ENCODE measurements at places on chromosomes 13 and 19.

GRCh38 chr19:21322528-21322927, 6.7 kb downstream of the ZNF708 start:
- DNase-seq = no peak

GRCh38 chr13:80939581-80939980, 598.7 kb upstream of the SPRY2 start:
- no peak for DNase-seq

DNA sequence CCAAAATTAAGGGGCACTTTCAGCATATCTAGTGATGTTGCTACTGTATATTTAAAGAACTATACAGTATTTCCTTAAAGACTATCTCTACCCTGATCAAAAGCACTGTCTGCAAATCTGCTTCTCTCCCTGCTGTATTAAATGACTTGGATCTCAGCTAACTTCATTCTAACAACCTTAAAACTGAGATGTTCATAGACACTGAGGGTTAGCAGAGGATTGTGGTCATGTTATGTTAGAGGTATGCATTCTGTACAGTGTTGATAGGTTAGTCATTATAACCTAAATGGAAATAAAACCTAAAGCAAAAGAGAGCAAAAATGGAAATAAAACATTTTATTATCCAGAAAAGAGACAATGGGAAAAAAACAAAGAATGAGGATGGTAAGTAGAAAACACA, 9.9 kb downstream of the GPR183 start:
- DNase-seq = no peak

DNA sequence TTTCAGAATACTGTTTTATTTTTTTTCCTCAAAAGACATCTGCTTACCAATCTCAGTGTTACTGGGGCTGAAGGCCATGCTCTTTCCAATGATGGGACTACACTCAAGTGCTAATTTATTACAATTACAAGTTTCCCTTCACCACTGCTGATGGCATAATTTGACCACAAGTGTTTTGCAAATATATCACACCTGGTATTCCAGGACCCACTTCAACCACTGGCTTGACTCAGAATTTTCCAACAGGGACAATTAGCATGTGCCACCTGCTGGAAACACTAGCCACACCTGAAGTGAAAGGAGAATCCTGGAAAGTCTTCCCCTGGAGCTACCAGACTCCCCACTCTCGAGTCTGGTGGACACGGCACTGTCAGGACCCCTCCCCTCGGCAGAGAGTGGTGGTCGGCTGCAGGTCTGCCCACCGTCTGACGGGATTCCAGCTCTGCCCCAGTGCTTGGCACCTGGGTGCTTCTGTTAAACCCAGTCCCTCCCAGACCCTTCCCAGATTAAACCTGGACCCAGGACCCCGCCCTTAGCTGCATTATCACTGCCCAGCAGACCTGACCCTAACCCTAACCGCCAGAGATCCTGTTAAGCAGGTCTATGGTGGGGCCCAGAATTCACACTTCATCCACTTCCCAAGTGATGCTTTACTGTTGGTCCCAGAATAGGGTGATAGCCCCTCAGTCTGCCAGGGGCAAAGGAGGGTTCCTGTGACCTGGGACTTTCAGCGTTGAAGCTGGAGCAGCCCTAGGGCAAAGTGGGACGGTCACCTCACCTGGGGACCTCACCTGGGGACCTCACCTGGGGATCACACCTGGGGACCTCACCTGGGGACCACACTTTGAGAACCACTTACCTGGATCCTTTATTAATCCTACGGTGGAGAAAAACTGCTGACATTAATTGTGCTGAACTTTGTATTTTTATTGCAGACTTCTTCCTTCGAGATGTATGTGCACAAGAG, 17.6 kb upstream of the RASA3 start:
- DNase-seq = no peak

DNA sequence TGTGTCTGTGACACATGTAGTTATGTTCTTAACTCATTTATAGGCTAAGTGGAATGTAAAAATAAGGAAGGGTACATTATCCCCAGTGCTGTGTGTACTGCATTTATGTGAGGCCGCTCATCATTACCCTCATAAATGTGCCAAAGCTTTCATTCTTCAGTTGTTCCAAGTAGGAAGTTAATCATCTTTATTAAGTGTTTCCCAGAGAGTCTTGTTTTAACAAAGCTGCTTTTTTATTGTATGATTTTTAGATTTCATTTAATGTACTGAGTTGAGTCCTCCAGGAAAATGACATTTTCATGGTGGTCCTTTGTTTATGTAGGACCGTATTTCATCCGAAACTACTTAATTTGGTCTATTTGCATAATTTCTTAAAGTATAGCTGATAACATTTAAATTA, 379.8 kb downstream of the DLEU7 start:
- no peak for DNase-seq

GRCh38 chr19:38290631-38291147, 13.4 kb upstream of the C19orf33 start:
- no peak for DNase-seq

DNA sequence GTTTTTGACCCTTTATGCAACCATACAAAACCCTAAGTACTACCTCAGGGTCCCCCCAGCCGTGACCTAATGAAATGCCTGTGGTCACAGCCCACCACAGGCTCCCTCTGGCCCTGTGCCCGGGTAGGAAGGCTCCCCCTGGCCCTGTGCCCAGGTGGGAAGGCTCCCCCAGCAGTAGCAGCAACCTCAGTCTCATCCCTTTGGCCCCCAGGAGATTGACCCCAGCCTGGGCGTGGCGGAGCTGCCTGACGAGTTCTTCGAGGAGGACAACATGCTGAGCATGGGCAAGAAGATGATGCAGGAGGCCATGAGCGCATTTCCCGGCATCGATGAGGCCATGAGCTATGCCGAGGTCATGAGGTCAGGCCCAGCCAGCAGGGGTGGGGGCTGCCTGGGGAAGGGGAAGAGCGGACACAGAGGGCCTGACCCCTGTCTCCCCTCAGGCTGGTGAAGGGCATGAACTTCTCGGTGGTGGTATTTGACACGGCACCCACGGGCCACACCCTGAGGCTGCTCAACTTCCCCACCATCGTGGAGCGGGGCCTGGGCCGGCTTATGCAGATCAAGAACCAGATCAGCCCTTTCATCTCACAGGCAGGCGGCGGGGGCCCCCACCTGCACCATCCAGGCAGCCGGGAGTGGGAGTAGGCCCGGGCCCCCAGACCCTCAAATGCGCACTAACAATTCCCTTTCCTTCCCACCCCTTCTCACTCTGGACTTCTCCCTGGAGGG, 6.3 kb upstream of the BEST2 start:
- no peak for DNase-seq

DNA sequence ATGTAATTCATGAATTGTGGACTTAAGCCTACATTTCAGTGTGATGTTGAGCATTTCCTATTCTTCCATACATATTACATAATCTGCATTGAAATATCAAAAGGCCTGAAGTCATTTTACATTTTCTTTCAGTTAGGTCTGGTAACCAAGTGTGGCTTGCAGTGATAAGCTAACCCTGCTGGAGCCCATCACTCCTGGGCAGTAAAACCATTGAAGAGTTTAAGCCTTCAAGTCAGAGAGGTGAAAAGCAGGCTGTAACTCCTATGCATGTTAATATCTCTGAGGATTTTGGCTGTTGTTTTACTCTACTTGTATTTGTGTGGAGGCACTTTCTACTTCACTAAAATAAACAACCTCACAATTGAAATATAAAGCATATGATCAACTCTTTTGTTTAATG, 248.8 kb downstream of the SLITRK5 start:
- DNase-seq = no peak

DNA sequence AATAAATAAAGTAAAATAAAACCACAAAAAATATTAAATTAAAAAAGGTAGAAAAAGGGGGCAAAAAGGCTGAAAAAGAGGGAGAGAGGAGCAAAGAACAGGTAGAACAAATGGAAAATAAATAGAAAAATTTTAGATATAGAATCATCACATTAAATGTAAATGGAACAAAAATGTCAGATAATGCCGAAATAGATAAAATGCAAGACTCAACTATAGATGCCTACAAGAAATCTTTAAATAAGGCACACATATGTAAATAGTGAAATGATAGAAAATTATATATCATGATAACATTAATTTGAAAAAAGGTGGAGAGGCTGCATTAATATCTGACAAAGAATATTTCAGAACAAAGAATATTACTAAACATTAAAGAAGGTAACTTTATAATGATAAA, 477.1 kb upstream of the SPRY2 start:
- DNase-seq = no peak

GRCh38 chr13:58587183-58587582, 955.6 kb downstream of the PCDH17 start:
- no peak for DNase-seq

DNA sequence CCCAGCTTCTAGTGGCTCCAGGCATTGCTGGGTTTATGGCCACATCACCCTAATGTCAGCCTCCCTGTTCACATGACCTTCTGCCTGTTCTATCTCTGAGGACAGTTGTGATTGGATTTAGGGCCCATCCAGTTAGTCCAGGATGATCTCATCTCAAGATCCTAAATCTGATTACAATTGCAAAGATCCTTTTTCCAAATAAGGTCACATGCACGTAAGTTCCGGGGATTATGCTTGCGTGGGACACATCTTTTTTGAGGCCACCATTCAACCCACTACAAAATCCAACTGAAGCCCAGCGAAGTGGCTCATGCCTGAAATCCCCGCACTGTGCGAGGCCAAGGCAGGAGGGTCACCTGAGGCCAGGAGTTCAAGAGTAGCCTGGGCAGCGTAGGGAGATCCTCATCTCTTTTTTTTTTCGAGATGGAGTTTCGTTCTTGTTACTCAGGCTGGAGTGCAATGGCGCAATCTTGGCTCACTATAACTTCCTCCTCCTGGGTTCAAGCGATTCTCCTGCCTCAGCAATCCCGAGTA, 12.3 kb downstream of the PLD3 start:
- no peak for DNase-seq

GRCh38 chr13:104937881-104938280, 1597.6 kb downstream of the EFNB2 start:
- no peak for DNase-seq

DNA sequence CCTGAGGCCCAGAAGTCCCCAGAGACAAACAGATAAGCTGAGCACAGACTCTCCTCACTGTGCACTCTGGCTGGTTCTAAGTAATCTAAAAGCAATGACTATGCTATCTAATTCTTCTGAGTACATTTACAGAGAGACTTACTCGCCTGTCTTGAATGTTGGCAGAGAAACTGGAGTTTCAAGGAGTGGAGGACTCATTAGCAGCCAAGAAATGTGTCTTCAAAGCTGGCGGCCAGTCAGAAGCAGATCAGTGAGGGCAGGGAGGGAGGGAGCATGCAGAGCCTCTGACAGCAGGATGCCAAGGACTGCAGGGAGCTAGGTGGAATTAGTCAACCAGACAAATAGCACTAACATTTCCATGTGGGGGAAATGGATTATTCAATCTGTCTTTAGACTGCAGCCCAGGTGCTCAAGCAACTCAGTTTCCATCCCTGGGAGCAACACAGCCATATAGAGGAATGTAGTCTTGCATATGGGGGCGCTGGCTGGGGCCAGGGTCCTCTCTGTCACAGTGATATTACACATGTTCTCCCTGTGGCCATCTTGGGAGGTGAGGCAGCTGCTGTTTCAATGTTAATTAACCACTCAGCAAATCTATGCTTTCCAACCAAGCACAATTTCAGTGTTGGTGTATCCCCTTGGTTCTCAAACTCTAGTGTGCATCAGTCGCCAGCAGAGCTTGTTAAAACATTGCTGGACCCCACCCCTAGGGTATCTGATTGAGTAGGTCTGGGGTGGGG, 97.9 kb downstream of the CCNA1 start:
- DNase-seq = no peak

DNA sequence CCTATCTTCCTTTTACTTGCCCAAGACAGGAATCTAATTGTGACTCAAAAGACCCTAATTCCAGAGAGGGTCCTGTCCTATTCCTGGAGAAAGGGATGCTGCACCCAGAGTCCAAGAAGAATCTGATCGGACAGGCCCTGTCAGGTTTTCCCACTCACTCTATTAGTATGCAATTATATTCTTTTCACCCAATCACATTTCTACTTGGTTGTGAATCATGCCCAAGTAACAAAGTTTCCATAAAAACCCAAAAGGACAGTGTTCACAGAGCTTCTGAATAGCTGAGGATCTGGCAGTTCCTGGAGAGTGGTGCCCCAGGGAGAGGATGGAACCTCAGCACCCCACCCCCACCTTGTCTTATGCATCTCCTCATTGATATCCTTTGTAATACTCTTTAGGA, 135.3 kb upstream of the SLITRK5 start:
- no peak for DNase-seq

DNA sequence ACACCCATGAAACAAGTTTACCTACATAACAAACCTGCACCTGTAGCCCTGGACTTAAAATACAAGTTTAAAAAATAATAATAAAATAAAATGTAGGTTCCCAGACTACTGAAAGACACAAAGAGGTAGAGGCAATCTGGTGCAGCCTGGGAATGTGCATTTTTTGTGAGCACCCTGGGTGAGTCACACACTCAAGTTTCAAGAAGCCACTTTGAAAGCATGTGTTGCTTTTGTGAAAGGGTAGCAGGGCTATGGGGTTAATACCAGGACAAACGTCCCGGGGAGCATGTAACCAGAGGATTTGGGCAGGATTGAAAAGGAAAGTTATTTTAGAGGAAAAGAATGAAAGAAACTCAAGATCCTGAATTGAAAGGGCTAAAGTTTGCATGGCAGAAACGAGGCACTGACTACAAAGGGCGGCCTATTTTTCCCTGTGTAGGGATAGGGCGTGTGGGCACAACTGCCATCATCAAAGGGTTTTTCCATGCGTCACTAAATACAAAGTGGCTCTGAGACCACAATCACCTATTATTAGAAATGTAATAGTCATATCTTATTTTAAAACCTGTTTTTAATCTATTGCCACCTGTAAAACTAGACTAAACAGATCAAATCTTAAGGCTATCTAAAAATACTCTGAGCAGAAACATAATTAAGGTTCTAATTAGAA, 314.9 kb downstream of the COG6 start:
- no peak for DNase-seq

Measured in hematopoietic multipotent progenitor cell treated with erythropoietin and hydrocortisone succinate and interleukin-3 and kit ligand, for 17 days (in vitro differentiated cells).